ENCODE measurements at places on chromosomes 2 and 18.

DNA sequence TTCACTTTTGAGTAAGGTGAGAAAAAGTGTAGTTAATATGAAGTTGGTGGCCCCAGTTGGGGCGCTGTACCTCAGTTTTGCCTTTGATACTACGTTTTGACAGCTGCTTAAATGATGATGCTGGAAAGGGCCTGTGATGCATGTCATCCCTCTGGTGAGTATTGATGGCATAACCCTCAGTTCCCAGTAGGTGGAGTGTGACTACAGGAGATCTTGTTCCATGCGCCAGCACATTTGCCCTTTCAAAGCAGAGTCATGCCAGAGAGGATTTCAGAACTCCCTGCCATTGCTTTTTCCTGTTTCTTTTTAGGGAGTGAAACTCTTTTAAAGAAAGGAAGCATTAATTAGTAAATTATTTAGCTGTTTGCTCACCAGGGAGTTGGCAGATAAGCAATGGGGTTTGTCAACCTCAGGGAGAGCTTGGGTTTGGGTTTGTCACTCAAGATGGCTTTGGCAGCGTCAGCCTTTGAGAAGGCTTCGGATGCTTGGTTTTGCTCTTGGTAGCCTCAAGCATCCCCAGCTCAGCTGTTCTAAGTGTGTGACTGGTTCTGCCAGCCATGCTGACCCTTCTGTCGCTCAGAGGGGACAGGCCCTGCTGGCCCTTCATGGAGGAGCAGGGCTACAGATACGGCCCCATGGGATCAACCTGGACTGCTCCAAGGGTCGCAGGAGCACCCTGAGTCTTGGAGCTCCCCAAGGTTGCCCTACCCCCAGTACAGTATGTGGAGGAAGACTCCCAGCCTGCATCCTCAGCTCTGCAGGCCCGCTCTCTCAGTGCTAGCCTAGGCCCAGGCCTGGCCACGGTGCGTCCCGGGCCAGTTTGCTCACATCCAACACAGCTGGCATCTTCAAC lies 29.1 kb downstream of the ARMC9 start:
- DNase-seq = peak; percentile 76

- no peak for DNase-seq
Measured at GRCh38 chr2:122754561-122754960, 999.1 kb downstream of the TSN start.

DNA sequence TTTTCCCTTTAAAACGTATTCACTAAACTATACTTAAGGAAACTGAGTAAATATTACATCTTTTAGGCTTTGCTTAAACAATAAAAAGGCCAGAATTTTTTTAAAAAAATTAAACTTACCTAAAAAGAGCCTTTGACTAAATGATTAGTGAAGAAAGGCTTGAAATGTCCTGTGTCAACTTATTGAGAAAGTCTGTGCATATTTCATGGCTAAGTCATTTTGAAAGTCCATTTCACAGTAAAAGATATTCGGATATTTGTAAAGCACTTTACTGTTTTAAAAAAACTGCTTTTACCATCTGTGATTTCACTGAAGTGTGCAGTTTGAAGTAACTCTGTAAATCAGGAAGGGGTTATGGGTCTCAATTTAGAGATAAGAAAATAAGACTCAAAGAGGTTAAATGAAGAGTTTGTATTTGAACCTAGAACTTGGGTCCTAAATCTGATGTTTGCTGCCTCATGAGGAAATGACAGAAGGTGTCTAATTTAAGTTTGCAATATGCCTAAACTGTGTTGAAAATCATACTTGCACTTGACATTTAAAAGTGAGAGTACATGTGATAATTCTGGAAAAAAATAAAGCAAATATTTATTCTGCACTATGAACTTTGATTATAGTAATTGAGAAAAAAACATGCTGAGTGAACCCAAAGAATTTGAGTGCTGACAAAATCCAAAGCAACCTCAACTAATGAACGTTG lies 50.5 kb downstream of the RAB27B start:
- no peak for DNase-seq

GRCh38 chr2:113996671-113997594 lies 107.0 kb downstream of the ACTR3 start:
- DNase-seq = no peak

DNA sequence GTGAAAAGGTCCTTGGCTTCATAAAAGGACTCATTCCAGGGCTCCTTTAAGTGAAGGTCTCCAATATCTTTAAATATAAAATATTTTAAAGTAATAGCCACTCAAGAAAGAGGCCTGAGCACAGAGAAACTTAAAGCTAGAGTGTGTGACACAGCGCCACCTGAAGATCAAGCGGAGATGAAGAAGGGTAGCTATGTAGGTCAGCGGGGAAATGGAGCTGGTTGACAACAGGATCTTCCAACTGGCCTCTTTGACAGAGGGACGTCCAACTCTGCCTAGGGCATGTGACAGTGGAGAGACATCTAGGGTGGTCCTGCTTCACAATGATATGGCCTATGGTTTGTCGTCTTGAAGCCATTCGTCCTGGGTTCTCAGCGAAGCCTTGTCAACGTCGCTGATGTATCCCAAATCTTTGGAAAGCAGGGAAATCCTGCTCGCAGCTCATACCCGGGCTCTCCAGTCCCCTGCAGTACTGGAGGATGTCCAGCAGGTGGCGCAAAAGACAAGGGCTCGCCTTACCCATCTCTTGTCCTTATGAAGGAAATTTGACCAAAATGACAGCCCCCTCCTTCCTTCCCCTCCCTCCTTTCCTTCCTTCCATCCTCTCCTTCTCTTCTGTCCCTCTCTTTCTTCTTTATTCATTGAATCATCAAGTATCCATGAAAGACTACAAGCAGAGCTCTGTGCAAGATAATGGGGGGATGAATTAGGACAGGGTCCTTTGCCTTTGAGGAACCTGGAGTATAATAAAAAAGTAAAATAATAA lies 59.6 kb downstream of the LONRF2 start:
- DNase-seq = peak; percentile 59

DNA sequence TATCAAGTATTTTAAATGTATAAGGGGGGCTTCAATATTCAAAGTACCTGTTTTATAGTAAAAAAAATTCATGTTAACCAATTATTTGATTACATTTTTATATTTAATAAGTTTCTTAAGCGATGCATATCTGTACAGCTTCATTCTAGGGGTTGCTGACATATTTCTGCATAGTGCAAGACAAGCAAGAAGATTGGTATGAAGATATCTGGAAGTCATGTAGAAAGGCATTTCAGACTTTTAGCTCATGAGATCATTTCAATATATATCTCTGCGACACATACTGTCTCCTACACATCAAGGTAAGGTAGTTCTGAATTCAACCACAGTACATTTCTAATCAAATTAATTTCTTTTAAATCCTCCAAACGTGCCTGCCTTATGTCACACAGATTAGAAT lies 73.1 kb downstream of the MEMO1 start:
- DNase-seq = peak; percentile 11

DNA sequence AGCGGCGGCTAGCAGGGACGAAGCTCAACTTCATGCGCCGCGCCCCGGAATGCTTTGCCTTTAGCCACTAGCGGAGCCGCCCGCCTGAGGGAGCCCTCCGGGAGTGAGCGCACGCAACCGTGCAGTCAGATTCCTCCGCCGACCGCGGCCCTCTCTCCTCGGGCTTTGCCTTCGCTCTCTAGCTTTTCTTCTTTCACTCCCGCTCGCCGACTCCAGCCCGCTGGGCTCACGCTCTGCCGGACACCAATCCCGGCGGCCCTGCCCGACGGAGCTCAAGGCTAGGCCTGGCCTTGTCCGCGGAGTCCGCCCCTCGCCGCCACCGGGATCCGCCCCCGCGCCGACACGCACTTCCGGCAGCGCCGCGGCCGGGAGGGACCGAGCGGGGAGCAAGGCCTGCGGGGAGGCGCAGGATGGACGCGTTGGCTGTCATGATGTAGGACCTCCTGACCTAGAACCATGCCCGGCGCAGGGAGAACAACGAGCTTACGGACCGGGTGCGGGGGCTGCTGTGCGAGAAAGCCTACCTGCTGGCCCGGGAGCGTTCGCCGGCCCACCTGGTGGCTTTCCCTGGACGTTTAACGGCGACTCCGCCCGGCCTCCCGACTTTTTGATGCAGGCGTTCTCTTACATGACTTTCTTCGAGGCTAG lies 40.8 kb upstream of the AKAIN1 start:
- peak; percentile 94 for DNase-seq

DNA sequence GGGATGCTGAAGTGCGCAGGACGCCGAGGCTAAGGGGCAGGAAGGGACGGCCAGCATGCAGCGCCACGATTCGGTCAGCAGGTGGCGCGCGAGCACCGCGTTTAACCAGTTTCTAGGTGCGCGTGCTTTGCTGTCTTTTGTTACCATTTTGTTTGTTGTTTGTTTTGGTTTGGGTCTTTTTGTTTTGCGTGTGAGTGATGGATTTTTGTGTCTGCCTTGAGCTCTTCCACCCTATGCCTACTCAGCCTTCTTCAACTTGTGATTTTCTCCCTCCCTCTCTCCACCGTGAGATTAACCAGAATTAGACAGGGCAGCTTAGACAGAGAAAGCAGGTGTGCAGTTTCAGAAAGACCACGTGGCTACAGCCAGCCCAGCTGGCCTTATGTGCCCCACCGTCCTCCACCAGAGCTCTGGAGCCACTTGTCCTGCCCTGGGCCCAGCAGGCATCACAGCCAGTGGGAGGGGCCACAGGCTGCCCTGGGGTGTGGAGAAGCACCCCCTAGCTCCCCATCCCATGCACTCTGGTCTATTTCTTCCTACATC lies 180.2 kb downstream of the RNF144A start:
- peak; percentile 53 for DNase-seq

GRCh38 chr2:240998706-240998994 lies 232 bp downstream of the SNED1 start:
- DNase-seq = no peak

GRCh38 chr18:9994701-9995235 lies 81.0 kb downstream of the VAPA start:
- DNase-seq = no peak

DNA sequence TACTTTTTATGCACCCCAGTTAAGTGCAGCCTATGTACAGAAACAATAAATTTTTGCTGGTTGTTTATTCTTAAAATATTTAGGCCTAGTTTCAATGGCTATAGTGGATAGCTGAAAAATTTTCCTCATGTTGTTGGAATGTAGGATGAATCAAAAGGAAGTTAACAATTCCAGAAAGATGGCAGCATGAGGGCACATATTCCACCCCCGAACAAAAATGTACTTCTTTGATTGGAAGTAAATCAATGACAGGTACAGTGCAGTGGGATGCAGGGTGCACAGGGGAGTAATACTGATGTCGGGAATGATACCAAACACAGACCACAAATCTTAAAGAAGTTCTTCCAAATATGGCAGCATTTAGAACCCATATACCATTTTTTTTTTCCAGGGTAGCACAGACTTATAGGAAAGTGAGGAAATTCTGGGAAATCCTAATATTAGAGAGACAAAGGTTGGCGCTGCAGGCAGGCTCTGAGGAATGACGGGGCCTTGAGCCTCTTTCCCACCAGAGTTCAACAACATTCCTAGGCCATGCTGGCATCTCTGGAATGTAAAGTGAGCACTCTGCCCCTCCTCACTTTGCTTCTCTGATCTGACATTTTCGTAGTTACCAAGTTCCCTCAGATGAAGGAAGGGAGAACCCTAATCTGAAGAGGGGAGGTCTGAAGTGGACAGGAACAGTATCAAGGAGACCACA lies 36.6 kb upstream of the IKZF2 start:
- DNase-seq = peak; percentile 66

- peak; percentile 81 for DNase-seq
Measured at GRCh38 chr2:229980431-229981184, 58.3 kb downstream of the FBXO36 start.

- no peak for DNase-seq
Measured at GRCh38 chr2:2868085-2868484, 509.5 kb downstream of the EIPR1 start.
